ENCODE measurements at places on chromosomes 1 and 21. TPM values are rescaled to one million over a fixed set of nuclear protein-coding genes. Genes with fewer than 3 reads are reported as not detected.

OVAAL gene
- not detected for total RNA-seq

- no peaks in the 10 kb centered on the region for H3K4me1 ChIP-seq
- no peaks in the 10 kb centered on the region for H3K27me3 ChIP-seq
- no peaks in the 10 kb centered on the region for H3K36me3 ChIP-seq
- DNase-seq = no peak
- no peak overlapping the region for H3K27ac ChIP-seq
Measured at GRCh38 chr1:70072231-70072751, 133.1 kb downstream of the LRRC40 start.

- no peak overlapping the region for H3K27ac ChIP-seq
- DNase-seq = no peak
- H3K27me3 ChIP-seq = no peaks in the 10 kb centered on the region
- H3K36me3 ChIP-seq = no peaks in the 10 kb centered on the region
- H3K4me3 ChIP-seq = no peak overlapping the region
Measured at GRCh38 chr1:99570486-99571089, 75.3 kb upstream of the PALMD start.

GRCh38 chr1:209103092-209103491 is 480.4 kb upstream of the CAMK1G start:
- H3K4me1 ChIP-seq = no peaks in the 10 kb centered on the region
- H3K36me3 ChIP-seq = no peaks in the 10 kb centered on the region
- no peak for DNase-seq
- no peak overlapping the region for H3K4me3 ChIP-seq

Measured in progenitor cell of endocrine pancreas (in vitro differentiated cells).